ENCODE measurements at places on chromosomes 6 and 20.
A peak's percentile ranks its signal among the peaks of the same experiment; 100 is the strongest.

GRCh38 chr20:53613748-53614147 lies 20.1 kb upstream of the ZNF217 start:
- DNase-seq: no peak

GRCh38 chr6:31068669-31069340 lies 43.6 kb downstream of the C6orf15 start:
- DNase-seq: peak; percentile 86

DNA sequence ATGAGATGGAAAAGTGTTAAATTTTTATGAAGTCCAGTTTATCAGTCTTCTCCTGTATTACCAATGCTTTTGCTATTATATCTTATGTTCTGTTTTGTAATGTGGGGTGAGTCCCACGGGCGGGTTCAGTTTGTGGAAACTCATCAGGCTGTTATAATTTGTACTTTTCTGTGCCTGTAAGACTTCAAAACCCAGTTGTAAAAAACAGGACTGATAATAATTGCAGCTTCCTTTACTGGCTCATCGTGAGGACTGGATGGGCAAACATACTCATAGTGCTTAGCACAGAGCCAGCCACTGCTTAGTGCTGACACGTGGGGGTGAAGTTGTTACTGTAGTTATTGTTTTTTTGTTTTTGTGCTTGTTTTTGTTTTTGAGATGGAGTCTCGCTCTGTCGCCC lies 45.6 kb downstream of the TGM2 start:
- DNase-seq: no peak

GRCh38 chr20:11995805-11996567 lies 78.3 kb downstream of the BTBD3 start:
- no peak for DNase-seq

- DNase-seq: peak; percentile 69
These were observed 29.3 kb upstream of the TRIM27 start for GRCh38 chr6:28953039-28953584.

DNA sequence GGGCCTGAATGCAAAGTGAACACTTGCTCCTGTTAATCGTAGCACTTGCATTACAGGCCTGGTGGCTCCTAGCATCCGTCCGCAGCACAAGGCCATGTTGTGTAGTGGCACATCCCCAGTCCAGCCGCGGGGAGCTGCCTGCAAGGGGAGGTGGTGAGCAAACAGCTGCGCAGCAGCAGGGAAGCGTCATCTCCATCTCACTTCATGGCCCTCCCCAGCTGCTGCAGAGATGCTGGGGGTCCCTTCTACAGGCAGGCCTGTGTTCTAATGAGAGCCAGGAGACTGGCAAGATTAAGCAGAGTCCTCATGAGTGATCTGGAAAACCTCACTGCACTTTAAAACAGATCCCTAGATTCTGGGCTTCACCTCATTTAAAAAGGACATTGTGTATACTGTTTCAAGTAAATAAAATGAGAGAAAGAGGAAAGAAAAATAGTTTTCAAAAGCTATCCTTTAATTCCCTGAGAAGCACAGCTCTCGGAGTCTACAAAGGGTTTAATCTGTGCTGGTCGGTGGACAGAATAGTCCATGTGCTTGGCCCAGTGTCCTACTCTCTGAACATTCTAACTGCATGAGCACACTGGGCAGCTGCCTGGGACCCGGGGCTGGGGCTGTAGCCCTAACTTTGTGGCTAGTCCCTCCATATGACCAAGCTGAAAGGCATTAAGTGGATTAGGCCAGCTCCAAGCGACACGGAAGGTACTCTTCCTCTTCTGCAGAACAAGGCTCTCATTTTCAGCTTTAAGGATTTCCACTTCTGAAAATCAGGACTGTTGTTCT lies 125.8 kb downstream of the LY86 start:
- peak; percentile 30 for DNase-seq

- DNase-seq: peak; percentile 82
These were observed 124.6 kb upstream of the BTN3A2 start for GRCh38 chr6:26240157-26241032.

DNA sequence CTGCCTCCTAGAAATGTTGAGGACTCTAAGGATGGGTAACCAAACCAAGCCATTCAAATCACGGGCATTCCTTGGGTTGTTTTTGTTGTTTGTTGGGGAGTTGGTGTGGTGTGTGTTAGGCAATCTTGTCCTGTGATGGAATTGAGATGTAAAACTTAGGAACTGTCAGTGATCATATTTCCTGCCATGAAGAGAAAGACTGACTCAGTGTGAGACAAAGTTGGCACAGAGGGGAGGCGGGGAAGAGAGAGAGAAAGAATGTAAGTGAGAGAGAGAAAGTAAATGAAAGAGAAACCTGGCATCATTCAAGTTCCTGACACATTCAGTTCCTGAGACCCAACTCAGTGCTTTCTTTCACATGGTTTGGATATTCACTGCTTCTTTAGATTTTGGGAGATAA lies 21.6 kb upstream of the FBXO30 start:
- DNase-seq: peak; percentile 60

DNA sequence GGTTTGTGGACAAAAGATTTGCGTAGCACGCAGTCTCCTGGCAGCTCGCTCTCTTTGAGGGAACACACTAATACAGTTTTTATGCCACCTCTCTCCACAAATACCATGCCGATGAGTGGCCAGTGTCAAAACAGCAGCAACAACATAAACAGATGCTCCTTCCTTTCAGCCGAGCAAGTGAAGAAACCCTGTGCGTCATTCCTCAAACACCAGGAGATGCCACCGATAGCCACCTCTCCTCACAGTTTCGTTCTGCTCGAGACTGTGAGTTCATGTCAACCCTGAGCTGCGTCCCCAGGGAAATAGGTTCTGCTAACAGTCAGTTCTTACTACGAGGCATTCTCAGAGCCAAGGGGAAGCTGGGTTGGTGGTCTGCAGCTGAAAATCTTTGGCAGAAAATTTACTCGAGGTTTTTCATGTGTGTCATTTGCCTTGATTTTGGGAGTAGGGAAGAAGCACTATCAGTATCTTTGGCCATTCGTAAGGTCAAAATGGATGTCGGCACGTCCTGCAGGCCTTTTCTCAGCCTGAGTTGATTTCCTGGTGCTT lies 59.9 kb downstream of the EYA2 start:
- peak; percentile 82 for DNase-seq

DNA sequence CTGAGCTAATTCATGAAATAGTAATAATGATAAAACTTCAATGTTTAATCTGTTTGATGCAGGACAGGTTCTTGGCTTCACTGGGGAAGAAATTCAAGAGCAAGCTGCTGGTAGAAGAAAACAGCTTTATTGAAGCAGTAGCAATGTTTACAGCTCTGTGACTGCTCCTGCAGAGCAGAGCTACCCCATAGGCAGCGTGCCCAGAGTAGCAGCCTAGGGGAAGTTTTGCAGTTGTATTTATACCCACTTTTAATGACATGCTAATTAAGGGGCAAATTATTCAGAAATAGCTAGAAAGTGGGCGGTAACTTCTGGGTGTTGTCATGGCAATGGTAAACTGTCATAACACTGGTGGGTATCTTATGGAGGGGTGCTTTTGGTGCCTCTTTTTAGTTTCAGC lies 518.0 kb downstream of the RFPL4B start:
- DNase-seq: no peak

DNA sequence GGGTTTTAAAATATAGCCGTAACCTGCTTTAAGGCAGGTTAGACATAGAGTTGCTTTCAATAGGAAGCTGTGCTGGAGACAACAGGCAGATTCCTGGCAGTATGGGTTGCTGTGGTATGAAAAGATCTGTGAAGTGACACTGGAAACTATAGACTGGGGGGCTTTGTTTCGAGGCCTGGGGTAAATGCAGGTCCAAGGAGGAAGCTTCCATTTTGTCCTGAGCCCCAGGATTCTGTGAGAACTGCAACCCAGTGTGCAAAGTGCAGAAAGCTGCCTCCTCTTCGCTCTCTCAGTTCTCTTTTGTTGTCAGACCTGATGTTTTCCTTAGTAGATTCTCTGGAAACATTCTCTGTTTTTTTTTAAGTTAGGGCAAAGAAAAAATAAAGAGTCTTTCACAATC lies 86.9 kb downstream of the LYRM4 start:
- DNase-seq: no peak
